ENCODE measurements at places on chromosomes 16 and 17.

DNA sequence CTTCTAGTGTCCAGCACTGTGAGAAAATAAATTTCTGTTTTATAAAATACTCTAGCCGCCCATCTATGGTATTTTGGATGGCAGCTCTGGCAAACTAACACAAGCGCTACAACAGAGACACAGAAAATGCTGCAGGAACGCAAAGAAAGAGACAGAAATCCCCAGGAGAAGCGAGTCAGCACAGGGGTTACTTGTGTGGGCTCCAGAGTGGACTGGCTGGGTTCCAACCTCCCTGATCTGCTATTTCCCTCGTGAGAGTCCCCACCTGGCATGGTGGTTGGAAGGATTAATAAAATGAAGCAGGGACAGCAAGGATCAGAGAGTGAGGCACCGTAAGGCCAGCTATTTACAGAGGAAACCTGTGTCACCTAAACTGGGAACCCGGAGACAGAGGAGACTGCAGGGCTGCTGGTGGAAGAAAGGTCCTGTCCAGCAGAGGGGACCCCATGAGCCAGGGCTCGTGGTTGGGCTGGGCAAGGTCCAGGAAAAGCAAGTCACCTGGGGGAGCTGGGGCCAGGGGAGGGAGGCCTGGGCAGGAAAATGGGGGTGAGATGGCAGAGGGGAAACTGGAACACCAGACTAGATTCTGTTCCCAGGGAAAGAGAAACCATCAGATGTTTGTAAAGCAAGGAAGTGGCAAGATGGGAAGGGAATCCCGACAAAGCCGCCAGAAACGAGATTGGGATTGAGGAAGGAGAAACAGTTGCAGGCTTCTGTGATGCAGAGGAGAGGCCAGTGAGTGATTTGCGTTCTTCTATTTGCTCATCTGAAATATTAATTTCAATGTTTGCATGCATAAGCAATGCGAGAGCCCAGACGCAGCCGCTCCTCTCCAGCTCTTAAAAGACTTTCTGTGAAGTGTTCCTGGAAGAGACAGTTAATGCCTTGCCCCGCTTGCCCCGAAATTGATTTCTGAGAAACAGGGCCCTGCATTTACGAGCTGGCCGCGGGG lies 63.0 kb upstream of the TEKT3 start:
- DNase-seq = no peak

- no peak for DNase-seq
These were observed 94.7 kb upstream of the MPHOSPH6 start for GRCh38 chr16:82264756-82265155.

- DNase-seq = no peak
These were observed 104.4 kb downstream of the IRX5 start for GRCh38 chr16:55035029-55035428.

GRCh38 chr17:4176808-4177472 lies 33.9 kb downstream of the CYB5D2 start:
- DNase-seq = no peak

DNA sequence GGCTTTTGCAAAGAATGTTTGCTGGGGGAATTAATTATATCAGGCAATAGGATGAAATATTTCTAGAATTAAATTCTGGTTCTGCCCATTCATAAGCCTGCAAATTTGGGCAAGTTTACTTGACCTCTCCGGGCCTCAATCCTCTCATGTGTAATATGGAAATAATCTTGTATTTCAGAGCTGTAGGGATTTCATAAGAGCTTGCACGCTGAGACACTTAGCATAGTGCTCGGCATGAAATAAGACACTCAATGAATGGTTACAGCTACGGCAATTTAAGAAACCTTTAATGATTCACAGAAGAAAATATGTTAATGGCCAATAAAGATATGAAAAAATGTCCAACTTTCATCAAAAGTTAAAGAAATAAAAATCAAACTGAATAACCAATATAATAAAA lies 40.6 kb upstream of the PITPNM3 start:
- no peak for DNase-seq

DNA sequence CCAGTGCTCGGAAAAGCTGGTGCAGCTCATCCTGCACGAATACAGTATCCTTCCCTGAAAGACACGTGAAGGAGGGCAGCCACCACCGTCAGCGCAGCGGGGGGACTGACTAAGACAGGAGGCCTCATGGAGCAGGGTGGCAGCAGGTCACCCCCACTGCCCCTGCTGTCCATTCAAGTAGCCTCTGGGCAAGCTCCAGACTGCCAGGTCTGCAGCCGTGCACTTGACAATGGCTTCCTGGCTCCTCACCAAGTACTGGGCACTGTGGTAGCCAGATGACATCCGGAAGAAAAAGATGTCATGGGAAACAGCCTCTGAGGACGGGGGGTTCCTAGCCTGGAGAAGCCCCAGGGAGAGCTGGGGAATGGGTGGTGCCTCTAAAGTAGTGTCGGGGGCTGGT lies 7.9 kb upstream of the MYO15A start:
- DNase-seq = no peak

- no peak for DNase-seq
These were observed 115.7 kb upstream of the PMFBP1 start for GRCh38 chr16:72287649-72288048.

- no peak for DNase-seq
These were observed 115.7 kb upstream of the KCNJ16 start for GRCh38 chr17:69959283-69959682.

DNA sequence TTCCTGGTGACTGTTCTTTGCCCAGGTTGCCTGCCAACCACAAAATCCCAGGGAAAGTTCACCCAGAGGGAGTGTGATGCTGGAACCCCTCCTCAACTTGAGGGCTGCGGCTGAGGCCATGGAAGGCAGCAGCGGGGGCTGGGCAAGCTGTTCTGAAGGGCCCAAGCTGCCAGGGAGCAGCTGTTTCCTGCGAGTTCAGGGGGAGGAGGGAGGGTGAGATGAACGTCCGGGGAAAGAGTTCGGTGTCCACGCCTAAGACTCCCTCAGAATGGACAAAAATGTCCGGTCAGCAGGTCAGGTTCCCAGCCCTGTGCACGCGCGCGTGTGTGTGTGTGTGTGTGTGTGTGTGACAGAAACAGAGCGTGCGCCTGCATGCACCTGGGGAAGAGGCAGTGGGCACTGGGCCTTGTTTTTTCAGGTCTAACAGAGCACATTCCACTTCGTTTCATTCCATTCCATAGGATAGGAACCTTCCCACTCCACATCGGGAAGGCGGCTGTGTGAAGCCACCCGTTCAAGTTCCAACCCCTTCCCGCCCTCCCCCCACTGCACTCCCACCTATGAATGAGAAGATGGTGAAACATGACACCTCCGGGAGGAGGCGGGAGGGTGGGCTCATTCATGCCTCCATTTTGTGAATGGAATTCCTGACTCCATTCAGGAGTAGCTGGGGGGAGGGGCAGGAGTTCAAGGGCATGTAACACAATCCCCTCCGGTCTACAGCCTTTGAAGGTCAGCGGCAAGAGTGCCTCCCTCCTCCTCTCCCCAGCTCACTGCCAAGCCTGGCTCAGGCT lies 15.7 kb downstream of the ETV4 start:
- no peak for DNase-seq

GRCh38 chr17:82385559-82386254 lies 14.1 kb downstream of the UTS2R start:
- no peak for DNase-seq

DNA sequence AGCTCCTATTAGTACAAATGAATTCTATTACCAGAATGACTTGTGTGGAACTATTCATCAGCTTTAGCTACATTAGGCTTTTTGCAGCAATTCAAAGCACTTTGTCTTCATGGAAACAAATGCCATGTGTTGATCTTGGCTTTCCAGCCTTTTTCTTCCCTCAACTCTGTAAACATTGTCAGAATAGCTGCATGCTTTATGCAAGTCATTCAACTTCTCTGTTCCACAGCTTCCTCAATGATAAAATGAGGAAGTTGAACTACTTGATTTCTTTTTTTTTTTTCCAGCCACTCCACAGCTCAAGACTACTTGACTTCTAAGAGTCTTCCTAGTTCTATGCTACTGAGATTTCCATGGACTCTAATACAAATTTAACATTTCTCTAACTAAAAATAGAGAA lies 41.1 kb downstream of the KIAA0753 start:
- no peak for DNase-seq

GRCh38 chr17:80986816-80987475 lies 4.7 kb upstream of the CHMP6 start:
- DNase-seq = no peak

DNA sequence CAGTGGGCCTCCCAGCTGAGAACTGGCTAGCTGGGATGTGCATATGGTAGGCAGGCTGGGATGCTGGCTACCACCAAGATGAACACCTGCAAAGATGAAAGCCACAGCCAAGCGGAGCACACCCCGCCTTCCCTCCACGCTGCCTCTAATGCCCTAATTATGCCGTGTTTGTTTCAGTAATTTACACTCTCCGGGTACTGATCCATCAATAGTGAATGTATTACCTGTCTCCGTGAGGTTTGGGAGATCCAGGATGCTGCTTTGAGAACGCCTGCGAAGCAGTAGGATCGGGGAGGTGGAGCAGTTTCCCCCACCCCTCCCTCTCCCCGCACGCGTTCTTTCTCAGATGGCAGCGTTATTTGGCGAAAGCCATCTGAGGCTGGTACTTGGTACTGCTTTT lies 28.9 kb upstream of the GSE1 start:
- DNase-seq = no peak

DNA sequence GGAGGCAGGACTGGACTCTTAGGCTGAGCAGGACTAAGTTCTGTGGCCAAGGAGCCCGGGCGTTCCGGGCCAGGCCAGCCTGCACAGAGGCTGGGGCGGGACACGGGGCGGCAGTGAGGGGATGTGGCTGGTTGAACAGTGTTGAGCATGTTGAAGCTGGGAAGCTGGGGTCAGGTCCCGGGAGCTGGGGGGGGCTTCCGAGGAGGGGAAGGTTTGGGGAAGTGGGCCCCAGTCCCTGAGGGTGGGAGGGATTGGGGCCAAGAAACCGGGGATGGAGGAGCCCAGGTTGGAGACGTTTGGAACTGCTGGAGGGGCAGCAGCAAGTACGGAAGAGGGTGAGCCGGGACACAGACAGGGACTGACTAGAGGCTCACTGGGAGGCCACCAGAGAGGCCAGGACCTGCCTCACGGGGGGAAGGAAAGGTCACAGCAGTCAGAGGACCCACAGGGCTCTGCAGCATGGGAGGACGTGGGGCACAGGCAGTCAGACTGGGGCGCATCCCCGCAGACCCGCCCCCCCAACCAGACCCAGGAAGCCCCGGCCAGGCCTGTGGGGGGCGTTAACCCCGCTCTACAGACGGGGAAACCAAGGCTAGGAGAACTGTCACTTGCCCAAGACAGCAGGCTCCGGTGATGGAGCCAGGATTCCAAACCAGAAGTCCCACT lies 9.5 kb downstream of the TAX1BP3 start:
- DNase-seq = no peak

DNA sequence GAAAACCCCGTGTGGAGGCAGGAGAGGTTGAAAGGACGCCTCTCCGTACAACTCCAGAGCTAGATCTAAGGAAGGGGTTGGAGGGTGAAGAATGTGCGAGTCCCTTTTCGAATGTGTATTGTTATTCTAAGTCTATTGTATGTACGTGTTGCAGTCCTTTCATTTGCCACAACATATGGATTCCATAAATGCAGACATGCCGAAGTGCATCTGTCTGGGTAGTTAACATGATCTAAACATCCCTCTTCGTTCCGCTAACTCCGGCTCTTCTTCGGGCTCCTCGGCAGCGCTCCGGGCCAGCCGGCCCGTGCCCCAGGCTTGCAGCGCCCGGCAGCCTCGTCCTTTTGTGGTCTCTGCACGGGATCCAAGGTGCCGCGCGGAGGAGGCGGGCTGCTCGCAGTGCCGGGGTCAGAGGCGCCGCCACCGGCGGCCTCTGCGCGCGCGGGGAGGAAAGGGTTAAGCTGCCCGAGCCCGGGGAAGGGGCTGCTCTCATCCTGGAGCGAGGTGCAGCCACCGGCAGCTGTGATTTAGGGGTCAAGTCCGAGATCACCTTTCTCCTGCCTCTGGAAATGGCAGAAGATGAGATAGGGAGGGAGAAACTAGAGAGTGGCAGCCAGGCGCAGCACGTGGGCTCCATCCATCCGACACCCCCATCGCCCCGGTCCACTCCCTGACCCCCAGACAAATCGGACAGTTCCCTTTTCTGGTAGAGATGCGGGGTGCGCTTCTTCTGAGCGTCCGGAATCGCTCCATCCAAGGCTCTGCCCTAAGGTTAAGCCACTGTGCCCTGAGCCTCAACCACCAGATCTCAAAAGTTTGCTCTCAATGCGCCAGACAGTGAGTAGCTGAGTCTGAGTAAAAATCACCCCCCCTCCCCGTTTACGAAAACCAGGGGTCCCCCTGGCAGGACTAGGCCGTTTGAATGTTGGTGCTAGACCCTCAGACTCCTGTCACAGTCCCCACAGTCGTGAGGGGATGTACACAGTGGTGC lies 15.1 kb upstream of the ZFHX3 start:
- DNase-seq = no peak

DNA sequence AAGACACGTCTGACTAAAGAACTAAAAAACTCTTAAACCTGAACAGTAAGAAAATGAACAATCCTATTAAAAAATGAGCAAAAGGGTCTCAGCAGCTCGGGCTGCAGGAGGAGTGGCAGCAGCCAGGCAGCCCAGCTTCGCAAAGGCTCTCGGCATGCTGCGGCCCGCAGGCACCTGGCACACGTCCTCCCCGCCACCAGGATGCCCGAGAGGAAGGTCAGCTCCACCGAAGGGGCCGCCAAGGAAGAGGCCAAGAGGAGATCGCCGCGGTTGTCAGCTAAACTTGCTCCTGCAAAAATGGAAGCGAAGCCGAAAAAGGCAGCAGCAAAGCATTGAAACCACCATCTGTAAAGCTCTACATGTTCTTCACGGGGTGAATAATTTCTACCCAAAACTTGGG lies 173.5 kb downstream of the BCAS3 start:
- no peak for DNase-seq

DNA sequence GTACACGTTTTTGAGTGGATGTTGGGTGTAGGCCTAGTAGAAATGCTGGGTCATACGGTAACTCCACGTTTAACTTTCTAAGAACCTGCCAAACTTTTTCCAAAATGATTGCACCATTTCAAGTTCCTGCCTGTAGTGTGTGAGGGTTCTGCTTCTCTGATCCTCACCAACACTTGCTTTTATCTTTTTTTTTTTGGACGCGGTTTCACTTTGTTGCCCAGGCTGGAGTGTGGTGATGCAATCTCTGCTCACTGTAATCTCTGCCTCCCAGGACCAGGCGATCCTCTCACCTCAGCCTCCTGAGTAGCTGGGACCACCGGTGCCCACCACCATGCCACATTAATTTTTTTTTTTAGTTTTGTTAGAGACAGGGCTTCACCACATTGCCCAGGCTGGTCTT lies 23.5 kb downstream of the ZNF750 start:
- no peak for DNase-seq

GRCh38 chr17:63631626-63632025 lies 9.4 kb downstream of the MAP3K3 start:
- no peak for DNase-seq

- no peak for DNase-seq
These were observed at the start of gene TNFRSF17 for GRCh38 chr16:11964761-11965551. Gene TNFRSF17, plus strand, starts transcription at chr16:11965210. Its CDS starts 115 bp downstream, at chr16:11965325.

- DNase-seq = no peak
These were observed 48.5 kb downstream of the CDH13 start for GRCh38 chr16:82675300-82675699.

- peak; percentile 8 for DNase-seq
These were observed 125.8 kb upstream of the TMEM97 start for GRCh38 chr17:28193241-28193640.

GRCh38 chr16:83338941-83339340 lies 468.8 kb upstream of the HSBP1 start:
- no peak for DNase-seq
